Muscle of back (tissue), 13 donors: ENCODE measurements at places on chromosomes 2 and 18.

- DNase-seq, result no peak
These were observed 80.2 kb downstream of the CDH20 start for GRCh38 chr18:61413396-61413795.

- peak; percentile 81 for DNase-seq
These were observed 801 bp downstream of the OSR1 start for GRCh38 chr2:19357402-19358241.

- DNase-seq, result no peak
These were observed 15.4 kb downstream of the DSG2 start for GRCh38 chr18:31513189-31513935.

DNA sequence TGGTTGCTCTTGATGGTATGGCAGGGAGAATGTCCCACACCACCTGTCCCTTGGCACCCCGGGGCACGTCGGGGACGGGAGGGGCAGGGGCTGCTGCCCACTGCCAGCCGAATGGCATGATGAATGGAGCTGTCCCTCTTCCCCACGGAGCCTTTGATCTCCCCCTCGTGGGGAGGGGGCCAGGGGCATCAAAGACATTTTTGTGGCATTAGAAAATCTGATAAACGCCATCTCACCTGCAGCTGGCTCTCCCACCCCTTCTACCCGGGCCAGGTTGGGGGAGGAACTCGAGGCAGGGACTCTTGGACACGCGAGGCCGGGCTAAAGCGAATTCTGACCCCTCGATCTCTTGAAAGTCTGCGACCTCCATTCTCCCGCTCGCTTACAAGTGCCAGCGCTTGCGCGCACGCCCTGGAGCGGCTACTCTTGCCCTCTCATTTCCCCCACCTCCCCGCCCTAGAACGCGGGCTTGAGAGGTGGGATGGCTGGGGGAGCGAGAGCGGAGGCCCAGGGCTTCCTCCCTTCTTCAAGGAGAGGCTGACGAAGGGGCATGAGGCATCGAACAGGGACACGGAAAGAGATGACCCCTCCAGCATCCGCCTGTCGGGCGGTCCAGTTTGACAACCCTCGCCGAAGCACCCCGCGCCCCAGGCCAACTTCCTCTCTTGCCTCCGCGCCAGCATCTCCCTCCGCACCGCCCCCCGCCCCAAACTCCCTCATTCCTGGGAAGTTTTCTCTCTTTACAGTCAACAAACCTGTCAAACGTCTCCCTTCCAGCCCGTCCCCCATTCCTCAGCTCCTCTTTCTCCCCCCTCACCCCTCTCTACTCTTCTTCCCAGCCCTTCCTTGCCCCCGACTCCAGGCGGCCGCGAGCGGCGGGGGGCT lies 692 bp upstream of the WNT6 start:
- DNase-seq, result no peak

GRCh38 chr2:39666491-39667101 lies 879 bp downstream of the TMEM178A start:
- peak; percentile 51 for DNase-seq

GRCh38 chr18:7568426-7568825 lies 1.3 kb downstream of the PTPRM start:
- no peak for DNase-seq

DNA sequence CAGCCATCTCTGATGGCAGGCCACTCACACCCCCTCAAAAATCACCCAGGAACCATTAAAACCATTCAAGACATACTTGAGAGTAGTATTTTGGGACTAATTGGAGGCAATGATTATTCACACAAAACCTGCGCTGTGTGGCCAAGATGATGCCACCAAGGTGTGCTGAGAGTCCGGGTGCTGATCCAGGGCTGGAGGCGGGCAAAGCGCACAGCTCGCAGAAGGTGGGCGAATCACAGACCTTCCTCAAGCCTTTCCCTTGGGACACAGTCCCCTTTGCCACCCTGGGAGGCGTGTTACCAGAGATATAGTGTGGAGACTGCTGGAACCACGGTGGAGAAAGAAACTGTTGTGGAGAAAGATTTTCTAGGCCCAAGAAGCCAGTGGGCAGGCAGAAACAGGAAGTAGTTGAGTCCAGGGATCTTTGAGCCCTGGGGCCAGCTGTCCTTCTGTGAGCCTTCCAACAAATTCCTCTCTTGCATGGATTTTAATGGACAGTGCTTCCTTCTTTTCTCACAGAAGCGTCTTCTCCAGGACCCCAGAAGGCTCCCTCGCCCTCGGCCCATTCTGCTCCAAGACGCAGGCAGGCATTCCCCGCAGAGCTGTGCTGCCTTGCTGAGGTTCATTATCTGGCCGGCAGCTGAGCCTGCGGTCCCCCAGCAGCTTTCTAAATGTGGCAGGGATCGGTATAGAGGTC lies 8.0 kb downstream of the COPS9 start:
- DNase-seq, result no peak

DNA sequence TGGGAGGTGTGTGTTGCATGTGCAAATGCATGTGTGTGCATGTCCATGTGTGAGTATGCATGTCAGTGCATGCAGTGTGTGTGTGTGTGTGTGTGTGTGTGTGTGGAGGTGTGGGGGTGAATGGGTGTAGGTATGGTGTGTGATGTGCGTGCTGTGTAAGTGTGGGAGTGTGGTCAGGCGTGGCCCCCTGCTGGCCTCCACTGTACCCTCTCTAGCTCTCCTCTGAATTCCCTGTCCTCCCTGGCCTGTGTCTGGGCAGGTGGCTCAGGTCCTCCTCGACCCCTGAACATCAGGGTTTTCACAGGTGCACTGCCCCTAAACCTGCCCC lies 230.2 kb downstream of the CELF4 start:
- no peak for DNase-seq

- DNase-seq, result no peak
These were observed 13.4 kb downstream of the MYO3B start for GRCh38 chr2:170191166-170191866.

GRCh38 chr2:5412001-5412400 lies 280.2 kb upstream of the SOX11 start:
- peak; percentile 16 for DNase-seq

DNA sequence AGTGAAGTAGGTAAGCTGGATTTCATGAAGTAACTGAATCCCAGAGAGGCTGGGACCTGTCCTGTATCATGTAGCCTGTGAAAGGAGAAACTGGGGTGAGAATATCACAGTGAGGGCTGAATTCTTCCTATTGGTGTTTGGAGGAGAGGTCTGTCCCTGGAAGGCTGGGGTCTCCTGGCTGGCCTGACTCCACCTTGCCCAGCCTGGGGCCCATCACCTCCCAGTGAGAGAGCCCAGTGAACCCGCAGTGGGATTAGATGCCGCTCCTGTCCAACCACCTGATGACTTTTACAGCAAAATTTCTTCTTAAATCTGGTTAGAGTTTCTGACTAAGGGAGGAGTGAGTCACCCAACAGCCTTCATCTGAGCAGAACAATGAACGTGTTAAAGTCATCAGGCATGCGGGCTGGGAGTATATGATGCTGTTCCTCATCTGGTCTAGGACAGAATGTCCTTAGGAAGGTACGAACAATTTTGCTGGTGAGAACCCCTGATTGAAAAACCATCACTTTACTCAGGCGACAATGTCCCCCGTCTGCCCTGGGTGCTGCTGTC lies 152.9 kb downstream of the LPIN1 start:
- DNase-seq, result no peak

GRCh38 chr2:144162652-144163051 lies 357.3 kb downstream of the ZEB2 start:
- no peak for DNase-seq
